Activated CD4-positive, alpha-beta T cell treated with anti-CD3 and anti-CD28 coated beads for 1 hour (primary cell): ENCODE measurements at places on chromosomes 5 and 9.

GRCh38 chr5:67530609-67531255 is 334.1 kb upstream of the CD180 start:
- no peak for DNase-seq

DNA sequence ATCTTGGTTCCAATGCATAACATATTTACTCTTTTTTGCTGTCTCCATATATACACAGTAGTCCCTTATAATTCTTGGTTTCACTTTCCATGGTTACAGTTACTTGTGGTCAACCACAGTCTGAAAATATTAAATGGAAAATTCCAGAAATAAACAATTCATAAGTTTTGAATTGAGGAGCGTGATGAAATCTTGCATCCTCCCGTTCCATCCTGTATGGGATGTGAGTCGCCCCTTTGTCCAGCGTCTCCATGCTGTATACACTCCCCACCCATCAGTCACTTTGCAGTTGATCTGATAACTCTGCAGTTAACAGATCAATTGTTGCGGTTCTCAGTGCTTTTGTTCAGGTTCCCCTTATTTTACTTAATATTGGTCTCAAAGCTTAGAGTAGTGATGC is 11.5 kb upstream of the FAF2 start:
- DNase-seq, result no peak

GRCh38 chr5:42984307-42984706 is 55.8 kb downstream of the ANXA2R start:
- no peak for DNase-seq

DNA sequence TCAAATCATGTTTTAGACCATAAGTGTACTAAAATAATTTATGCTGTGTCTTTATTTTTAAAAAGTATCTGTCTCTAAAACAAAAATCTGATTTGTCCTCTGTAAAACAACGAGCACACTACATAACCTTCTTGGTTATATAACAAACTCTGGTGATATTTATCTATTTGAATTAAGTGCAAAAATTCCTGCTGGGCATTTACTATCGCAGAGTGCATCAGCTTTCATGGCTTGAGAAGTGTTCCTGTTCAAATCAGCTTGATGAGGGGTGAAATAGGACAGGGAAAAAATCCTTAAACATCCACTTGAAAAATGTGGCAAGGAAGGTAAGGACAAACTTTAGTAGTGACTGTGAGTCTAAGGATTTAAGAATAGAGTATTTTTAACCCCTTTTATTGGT is 65.3 kb downstream of the PRR16 start:
- no peak for DNase-seq

DNA sequence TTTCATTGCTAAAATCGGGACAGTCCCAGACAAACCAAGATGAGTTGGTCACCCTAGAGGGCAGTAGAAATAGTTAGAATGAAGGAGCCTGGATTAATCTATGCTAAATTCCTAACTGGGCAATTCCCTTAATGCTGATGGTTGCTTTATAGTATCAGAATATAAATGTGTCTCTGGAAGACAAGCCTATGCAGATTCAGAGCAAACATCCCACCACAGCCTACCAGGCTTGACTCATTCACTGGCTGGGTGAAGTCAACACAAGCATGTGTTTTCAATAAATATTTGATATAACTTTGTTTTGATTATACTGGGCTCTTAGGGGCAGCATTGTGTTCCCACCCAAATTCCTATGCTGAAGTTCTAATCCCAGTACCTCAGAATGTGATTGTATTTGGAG is 79.3 kb downstream of the RMI1 start:
- no peak for DNase-seq

DNA sequence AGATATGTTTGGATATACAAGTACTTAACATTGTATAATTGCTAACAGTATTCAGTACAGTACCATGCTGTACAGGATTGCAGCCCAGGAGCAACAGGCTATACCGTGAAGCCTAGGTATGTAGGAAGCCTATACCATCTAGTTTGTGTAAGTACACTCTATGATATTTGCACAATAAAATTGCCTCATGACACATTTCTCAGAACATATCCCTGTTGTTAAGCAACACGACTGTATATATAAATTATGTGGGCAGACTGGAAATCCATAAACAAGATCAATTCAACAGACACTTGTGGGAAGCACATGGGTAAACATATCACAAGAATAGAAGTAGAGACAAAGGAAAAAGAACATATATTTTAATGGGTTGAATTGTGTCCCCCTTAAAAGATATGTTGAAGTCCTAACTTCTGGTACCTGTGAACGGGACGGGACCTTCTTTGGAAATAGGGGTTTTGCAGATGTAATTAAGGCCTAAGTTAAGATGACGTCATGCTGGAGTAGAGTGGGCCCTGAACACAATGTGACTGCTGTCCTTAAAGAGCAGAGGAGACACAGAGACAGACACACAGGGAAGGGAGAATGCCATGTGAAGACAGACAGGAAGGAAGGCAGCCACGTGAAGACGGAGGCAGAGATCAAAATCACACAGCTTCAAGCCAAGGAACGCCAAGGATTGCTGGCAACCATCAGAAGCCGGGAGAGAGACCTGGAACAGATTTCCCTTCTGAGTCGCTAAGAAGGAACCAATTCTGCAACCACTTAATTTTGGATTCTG is 76.3 kb downstream of the SCAI start:
- no peak for DNase-seq

- no peak for DNase-seq
Observed at GRCh38 chr9:103798620-103799019, 295.5 kb upstream of the SMC2 start.

DNA sequence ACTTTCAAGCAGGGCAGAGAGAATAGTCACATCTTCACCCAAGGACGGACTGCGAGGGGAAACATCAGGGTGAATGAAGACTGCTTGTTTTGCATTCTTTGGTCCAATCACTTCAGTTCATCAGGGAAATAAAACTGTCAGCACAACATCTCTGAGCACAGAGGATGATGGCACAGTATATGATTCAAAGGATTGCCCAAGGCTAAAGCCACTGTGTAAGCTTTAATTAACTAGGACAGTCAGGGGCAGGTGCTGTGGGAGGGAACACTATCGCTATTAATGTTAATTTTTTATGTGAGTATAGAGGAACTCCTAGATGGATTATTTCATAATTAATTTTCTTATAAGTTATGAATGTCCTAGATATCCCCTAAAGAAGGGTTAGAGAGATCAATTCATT is 112.1 kb downstream of the BASP1 start:
- DNase-seq, result no peak
